Activated CD4-positive, alpha-beta T cell treated with anti-CD3 and anti-CD28 coated beads for 36 hours (primary cell): ENCODE measurements at places on chromosomes 6 and 20.

DNA sequence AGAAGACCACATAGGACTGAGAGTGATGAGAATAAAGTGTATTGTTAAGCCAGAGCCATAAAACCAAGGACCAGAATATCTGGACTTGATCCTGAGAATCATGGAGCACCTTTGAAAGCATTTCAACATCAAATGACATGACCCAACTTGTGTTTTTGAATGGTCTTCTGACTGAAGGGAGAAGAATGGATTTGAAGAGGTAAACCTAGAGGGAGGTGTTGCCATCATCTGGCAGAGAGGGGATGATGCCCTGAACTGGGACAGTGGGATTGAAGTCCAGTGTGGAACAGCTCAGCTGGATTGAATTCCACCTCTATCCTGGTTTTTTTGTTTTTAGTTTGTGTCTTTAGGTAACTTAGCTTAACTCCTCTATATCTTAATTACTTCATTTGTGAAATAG is 570.0 kb downstream of the TBC1D32 start:
- no peak for DNase-seq

DNA sequence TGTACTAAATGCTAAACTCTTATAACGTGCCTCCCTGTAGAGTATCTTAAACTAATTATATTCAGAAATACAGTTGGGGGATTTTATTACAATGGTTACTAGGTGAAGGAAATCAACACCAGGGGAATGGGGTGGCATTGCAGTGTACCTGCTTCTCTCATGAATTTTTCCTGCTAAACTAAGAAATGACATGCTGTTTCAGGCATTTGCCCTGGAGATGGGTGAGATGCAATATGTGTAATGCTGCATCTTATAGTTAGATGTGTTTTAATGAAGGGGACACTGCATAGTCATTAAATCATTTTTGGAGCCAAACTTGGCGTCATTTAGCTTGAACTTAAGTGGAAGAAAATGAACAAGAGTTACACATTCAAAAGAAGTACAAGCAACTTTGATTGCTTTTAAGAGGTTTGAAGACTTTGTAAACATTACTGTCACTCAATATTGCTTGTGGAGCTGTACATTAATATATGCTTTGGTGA is 4.3 kb downstream of the EYA4 start:
- DNase-seq: no peak

DNA sequence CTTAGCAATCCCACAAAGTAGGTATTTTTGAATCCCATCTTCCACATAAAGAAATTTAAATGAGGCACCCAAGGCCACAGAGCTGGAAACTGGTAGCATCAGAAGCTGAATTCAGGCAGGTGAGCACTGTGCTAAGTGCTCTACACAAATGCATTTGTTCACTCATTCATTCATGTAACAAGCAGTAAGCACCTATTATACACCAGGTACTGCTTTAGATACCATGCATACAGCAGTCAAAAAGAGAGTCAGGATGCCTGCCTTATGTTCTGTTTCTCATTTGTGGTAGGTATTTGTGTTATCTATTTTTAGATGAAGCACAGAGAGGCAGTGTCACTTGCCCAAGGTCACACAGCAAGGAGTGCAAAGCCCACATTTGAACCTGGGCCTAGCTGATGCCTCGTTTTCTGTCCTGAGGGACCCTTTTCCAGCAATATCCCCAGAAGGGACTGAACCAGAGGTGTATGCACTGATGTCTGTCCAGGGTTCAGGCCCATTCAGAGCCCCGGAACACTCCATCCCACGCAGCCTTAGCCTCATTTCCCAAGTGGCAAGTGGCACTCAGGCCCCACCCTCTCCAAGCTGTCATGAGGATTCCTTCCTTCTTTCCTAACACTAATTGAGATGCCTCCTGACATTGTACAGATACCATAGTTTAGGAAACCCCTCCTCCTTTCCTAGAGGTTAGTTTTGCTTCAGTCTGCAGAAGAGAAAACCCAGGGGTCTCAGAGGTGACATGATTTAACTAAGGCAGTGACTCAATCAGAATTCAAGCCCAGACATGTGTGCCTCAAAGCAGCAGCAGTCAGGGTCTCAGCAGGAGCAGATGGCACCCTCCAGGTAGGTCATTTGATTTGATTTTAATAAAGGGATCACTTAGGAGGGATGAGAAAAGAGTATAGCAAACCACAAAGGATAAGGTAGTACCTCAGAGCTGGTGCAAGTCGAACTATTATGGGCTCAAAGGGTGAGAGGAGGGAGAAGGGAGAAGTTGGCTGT is 61.2 kb upstream of the SIRPA start:
- DNase-seq: no peak

DNA sequence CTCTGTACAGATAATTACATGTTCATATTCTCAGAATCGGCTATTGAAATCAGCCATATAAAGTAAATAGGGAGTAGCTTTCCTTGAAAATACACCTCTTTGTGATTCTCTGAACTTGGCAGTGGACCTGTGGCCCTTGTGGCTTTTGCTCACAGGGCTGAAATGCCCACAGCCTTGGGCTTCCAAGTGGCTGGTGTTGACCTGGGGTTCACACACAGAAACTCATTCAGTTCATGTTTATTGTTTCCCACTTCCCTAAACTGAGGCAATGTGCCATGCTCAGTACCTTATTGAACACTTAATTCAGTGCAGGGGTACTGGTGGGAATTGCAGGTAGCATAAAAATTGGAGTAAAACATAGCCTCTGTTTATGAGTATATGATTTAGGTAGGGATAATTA is 19.1 kb upstream of the TULP4 start:
- DNase-seq: no peak

- DNase-seq: no peak
These were observed 31.1 kb downstream of the STMND1 start for GRCh38 chr6:17132967-17133366.

DNA sequence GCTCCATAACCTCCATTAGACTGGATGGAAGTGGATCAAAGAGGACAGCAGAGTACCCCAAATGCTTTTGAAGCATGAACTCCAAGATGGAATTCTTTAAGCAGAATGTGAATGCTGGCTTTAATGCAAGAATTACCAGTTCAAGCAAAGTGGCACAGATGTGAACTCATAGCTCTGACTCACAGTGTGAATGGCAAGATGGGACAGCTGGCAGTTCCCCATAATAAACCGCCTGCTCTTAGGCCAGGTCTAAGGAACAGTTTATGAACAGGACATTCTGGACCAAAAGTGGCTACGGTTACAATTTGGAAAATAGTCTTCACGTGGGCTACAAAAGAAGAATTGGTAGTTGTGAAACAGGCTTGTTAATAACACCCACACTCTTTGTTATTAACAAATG is 76.5 kb downstream of the SPTLC3 start:
- DNase-seq: no peak

DNA sequence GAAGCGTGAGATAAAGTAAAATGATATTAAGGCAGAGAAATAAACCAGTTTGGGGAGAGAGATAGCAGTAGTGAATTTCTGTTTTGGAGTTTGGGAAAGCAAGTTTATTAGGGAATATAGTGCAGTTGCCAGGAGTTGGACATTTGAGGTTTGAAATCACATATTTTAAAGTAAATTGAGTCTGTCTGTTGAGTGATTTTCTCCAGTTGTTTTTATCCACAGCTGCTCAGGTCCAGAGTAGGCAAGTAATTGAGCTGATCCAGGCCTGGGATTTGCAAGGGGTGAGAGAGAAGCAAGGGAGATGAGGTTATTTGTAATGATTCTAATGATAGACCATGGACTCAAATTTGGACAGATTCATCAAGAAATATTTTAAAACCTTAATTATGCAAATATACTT is 481.9 kb downstream of the UTRN start:
- DNase-seq: no peak
